ENCODE measurements at places on chromosomes 4 and X. TPM values are rescaled to one million over a fixed set of nuclear protein-coding genes. Genes with fewer than 3 reads are reported as not detected.

Gene CTAG1B
- not detected for total RNA-seq

Gene EDA
- 4.8 TPM for total RNA-seq

Gene WDR44
- total RNA-seq: 23.0 TPM

- DNase-seq: no peak
Observed at GRCh38 chr4:161519611-161520010, 644.2 kb downstream of the FSTL5 start.

GRCh38 chr4:14269824-14270223 is 642.3 kb upstream of the BOD1L1 start:
- DNase-seq: no peak

Gene MAGEA12
- total RNA-seq: not detected

Gene ABCG2
- 12.7 TPM for total RNA-seq

DNA sequence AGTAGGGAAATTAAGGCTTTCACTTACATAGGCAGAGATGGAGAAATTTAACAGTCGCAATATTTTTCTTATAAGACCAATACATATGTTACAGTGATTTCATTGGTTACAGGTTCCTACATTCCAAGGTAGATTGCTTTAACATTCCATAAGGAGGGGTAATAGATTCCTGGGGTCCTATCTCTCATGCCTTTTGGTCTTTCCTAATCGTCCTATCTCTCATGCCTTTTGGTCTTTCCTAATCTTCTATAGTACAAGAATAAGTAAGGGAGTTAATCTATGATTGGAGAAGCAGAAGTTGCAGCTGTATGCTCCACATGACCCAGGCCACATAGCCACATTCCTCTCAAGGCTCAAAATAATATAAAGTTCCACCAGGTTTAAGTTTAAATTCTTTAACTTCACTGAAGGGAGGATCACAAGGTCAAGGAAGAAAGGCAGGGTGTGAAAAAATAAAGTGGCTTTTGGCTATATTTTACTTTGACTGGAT is 285.0 kb upstream of the BOD1L1 start:
- DNase-seq: no peak

- DNase-seq: no peak
Observed at GRCh38 chr4:109368661-109369060, 65.0 kb upstream of the SEC24B start.

Gene CHRDL1
- total RNA-seq: 24.4 TPM

Gene SLC4A4
- 29.7 TPM for total RNA-seq

Gene CDKL5
- total RNA-seq: 18.3 TPM

Gene TNIP3
- total RNA-seq: 0.73 TPM

DNA sequence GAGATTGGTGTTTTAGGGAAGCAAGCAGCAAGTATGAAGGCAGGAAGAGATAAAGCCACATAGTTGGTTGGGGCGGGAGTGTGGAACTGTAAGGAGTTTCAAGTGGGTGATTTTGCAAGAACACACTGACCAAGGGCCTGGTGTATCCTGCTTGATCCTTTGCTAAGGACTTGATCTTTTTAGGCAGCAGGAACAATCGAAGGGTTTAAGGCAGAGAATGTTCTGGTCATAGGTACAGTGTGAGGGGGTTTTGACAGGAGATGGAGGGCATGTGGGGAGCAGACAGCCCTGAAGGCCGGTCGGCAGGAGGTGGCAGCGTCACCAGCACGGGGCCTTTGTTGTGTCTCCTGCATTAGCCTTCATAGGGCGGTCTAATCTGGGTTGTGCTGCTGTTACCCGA is 54.7 kb downstream of the FAM193A start:
- DNase-seq: no peak

DNA sequence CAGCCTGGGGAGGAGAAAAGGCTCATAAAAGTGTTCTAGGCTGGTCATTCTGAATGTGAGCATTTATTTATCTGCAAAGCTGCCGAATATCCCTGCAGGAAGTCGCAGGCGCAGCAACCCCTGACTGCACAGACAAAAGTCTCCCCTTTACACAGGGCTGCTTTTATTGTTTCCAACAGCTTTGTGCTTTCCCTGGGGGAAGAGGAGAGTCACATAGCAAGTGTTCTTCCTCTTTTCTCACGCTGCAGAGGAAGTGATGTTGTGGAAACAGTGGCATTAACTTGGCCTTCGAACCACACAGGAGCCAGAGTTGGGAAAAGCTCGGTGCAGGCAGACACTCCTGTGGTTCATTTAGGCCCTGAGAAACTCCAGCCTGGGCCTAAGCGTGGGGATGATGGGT is 81.5 kb upstream of the BCOR start:
- no peak for DNase-seq

Gene PNMA3
- 8.1 TPM for total RNA-seq

Gene SPANXN3
- total RNA-seq: not detected

Gene PRRG3
- 6.5 TPM for total RNA-seq

Gene HAND2
- total RNA-seq: not detected

Gene CLIC2
- 3.1 TPM for total RNA-seq

GRCh38 chr4:165627548-165627947 is 245.5 kb upstream of the TLL1 start:
- DNase-seq: no peak

GRCh38 chr4:78585633-78586032 is 34.1 kb downstream of the ANXA3 start:
- no peak for DNase-seq

Gene SUPT20HL2
- total RNA-seq: not detected

GRCh38 chr4:16809064-16809463 is 89.4 kb downstream of the LDB2 start:
- DNase-seq: no peak

DNA sequence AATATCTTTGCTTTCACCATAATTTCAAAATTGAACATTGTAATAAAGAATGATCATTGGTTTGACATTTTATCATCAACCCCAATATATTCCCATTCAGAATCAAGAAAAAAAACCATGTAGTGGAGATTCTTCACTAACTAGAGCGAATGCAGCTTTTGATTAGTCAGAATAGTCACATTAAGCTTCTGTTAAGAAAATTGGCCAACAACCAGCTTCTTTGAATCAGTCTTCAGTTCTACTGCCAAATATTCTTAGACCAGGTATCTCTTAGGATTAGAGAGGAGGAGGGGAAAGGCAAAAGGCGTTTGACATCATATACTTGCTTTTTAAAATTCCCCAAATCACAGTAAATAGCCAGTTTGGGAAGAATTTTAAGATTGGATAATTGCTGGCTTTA is 22.2 kb upstream of the TBC1D8B start:
- DNase-seq: no peak

DNA sequence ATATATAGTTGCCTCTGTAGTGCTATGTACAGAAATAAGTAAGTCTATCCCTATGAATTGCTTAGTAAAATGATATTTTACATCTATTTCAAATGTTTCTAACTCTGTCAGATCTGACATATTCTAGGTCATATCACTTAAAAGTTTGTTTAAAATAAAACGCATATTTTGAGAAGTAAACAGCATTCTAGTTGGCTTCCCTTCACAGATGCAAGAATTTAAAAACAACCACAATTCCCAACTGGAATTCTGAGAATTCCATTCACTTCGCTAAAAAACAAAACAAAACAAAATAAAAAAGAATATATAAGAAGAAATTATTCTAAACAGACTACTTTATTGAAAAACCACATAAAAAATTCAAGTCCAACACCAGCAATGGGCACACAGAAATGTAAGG is 126.0 kb downstream of the PPP3CA start:
- DNase-seq: no peak

Gene ADGRG4
- total RNA-seq: not detected

- DNase-seq: no peak
Observed at GRCh38 chr4:14069886-14070285, 442.4 kb upstream of the BOD1L1 start.

Gene HMGN5
- total RNA-seq: 2.4 TPM

Gene SHOX
- 0.18 TPM for total RNA-seq

GRCh38 chr4:20281453-20281852 is 29.7 kb downstream of the SLIT2 start:
- no peak for DNase-seq

Gene NUDT11
- 41.6 TPM for total RNA-seq

GRCh38 chr4:147678796-147679549 is 5.0 kb downstream of the PRMT9 start:
- DNase-seq: no peak

- DNase-seq: no peak
Observed at GRCh38 chr4:93157986-93158385, 670.6 kb upstream of the ATOH1 start.

DNA sequence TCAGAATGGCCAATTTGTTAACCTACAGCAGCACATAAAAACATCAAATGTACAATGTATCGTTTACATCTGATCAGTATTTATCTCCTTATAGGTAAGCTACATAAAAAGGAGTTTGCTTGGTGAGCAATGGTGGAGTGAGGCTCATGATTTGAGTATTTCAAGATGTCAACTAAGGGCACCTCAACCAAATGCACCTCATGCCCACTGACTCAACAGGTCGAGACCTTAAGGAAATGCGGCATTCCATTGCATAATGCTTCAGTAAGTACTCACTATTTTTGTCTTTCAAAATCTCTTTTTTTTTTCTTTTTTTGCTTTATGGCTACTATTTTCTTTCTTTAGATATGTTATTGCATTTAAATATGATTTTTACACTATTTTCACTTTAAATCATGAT is 181.0 kb upstream of the TLL1 start:
- no peak for DNase-seq

DNA sequence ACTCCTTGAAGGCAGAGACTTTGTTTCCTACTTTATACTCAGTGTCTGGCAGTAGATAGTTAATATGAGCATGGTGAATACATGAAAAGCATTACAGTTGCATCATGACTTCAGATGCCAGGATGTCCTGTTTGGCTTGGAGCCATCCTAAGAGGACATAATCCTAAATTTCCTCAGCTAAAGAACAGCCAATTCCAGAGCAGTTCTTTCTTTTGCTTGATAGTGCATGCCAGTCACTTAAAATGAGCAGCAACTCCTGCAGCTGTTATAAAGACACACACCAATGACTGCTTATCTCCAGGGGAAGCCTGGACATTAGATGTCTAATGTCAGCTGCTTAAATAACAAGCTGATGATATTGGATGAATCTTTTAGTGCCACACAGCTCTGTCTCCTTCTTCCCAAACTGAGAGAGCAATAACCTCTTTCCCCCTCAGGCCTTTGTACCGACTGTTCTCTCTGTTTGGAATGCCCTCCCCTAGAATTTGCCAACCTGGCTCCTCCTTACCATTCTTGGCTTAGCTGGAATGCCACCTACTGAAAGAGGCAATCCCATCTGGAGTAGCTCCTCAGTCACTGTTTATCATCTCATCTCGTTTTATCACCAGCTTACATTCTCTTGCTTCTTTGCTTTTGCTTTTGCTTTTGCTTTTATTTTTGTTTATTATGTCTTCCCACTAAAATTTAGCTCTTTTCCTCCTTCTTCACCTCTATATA is 100.8 kb upstream of the USP38 start:
- no peak for DNase-seq

DNA sequence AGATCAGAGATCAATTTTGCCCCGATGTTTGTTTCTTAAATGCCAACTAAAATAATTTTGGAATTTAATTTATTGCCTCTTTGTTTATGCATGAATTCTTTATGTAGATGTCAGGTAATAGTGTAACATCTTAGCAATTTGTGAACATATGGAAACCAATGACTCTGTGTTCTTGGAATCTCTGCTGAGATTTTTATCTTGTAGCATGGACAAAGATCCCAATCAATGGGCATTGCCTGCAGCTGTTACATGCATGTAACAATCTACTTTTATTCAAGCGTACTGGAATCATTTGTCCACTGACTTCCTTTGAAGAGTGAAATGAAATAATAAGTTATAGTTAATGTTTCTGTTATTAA is 61.6 kb upstream of the ARSJ start:
- DNase-seq: no peak

DNA sequence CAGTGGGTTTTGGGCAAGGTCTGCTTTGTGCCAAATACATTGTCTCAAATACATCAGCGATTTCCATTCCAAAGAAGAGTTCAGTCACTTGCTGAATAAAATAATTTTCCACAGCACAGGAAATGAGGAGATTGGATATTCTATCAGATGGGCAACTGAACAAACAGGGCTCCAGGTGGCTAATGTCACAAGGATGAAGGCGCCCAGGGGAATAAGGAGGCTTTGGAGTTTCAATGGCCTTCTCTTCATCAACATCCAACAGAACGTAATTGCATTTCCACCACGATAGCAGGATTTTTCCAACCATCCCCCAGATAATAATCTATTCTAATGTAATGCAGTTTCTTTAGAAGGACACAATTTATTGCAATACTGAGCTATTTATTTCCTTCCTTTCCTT is 104.7 kb upstream of the KLHL13 start:
- no peak for DNase-seq

DNA sequence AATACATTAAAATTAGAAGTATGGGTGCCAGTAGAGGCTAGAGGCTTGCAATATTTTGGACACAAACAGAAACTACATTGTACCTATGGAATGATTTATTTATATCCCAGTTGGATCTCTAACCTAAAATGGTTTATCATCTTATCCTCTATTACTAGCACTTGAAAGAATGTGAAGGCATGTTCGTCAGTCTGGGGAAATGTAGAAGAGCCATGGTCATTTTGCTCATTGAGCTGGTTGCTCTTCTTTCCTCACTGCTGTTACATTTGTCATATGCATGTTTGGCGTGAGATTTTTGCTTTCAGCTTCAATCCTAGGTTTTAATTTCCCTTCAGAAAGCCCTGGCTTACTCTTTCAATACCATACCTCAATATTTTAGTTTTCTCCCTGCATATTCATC is 82.4 kb upstream of the MYOZ2 start:
- no peak for DNase-seq

GRCh38 chr4:145839151-145839550 is 99.5 kb downstream of the ZNF827 start:
- no peak for DNase-seq

DNA sequence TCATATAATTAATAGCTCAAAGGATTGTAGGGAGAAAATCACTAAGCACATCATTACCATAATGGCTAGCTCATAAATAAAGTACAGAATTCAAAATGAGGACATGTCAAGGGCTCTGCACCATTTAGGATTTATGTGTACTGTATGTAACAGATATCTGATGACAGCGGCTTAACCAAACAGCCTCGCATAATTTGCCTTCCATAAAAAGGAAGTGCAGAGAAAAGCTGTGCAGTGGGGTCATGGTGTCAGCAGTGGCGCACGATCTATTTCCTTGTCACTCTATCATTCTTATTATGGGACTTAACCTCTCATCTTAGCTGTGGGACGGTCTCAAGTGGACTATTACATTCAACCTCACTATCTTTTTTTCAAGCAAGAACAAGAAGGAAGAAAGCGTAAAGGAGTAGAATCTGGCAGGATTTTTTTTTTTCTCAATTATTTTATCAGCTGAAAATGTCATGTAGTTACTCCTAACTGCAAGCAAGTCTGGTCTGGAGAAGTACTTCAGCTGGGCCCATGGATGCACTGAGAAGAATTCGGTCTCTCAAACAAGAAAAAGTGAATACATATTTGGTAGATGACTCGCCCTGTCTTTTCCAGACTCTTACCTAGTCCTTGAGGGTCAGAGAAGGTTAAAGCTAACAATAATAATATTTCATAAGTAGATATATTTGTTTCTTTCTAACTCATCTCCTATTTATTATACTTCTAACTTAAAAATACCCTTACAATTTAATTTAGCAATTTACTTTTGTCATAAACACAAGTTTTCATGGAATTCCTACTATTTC is 94.6 kb downstream of the COX18 start:
- DNase-seq: no peak
